ENCODE measurements at places on chromosomes 12 and 14.

DNA sequence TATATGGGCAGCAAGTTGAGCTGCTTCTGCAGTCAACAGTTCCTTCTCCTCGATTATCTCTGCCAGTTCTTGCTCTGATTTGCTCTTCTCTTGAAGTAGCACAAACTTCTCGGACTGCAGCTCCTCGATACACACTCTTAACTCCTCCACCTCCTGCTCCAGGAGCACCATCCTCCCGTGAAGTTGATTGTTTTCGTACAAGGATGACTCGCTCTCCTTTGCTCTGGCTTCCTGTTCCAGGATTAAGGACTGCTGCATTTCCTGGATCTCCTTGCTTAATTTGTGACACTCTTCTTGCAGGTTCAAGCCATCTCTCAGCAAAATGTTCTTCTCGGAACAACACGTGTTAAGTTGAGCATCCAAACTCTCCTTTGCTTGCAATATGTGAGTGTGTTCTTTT, 56.2 kb upstream of the VPS33A start:
- DNase-seq = no peak

GRCh38 chr12:115319446-115320040, 635.6 kb upstream of the TBX3 start:
- DNase-seq = no peak

DNA sequence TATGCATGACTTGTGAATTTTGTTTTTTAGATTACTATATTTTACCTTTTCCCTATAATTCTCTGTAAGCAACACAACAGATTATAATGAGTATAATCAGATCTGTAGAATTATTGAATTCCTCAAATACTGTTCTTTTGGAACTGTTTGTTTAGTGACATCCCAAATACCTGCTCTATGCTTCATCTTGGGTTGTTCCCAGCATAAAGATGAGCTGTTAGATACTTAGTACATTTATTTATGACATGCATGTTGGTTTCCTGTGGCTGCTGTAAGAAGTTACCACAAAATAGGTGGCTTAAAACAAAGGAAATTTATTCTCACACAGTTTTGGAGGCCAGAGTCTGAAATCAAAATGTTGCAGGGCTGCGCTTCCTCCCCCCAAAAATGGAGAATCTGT, 78.4 kb downstream of the PTPRR start:
- DNase-seq = no peak

GRCh38 chr14:32023540-32023939, 53.6 kb upstream of the ARHGAP5 start:
- DNase-seq = no peak

DNA sequence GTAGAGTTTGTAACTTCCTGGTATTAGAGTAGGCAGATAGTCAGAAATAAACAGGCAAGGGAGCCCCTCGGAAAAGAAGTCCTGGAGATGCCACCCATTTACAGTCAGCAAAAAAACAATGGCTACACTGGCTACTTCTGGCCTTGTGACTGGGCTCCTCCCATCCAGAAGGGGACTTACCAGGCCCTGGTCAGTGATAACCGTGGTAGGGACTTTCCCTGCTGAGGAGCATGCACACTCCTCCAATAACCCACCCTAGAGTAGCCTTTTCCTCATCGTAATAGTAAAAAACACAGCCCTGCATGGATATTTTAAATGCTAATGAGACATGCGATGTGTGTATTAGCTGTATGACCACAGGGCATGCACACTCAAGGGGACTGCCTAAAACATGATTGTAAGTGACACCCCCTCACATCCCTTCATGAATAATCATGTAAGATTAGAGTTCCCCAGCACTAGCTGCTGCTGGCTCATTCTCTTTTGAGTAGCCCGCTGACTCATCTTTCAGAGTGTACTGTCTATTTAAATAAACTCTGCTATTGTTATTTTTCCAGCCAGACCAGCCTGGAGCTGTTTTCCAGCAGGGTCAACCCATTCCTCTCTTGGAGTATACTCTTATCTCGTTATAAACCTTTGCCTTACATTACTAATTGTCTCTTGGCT, 413.8 kb upstream of the TMTC1 start:
- DNase-seq = no peak

GRCh38 chr12:105267711-105268110, 31.7 kb upstream of the APPL2 start:
- DNase-seq = no peak

DNA sequence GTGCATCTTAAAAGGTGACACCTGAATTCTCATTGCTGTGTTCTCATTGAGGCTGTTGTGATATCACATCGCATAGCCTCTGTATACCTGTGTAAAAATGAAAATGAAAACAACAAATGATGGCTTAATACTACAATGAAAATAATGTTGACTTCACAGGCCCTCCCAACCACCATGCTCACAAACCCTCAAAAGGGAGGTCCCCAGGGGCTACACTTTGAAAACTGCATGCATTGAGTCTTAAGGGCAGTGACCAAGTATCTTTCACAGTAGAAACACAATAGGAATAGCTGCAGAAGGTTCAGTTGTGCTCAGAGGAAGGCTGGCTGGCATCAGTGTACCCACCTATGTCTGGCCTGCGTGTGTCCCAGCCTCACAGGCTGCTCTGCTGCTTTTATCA, 27.6 kb upstream of the KCNK13 start:
- no peak for DNase-seq

- no peak for DNase-seq
Observed at GRCh38 chr14:68666236-68666635, 126.6 kb downstream of the ZFP36L1 start.

- no peak for DNase-seq
Observed at GRCh38 chr12:92118826-92119536, 26.7 kb downstream of the BTG1 start.

GRCh38 chr12:121015825-121016766, at the start of gene C12orf43:
TSS of gene C12orf43 (minus strand) at chr12:121016487. CDS start at chr12:121016474, 13 bp downstream.
- DNase-seq = peak; percentile 87
